ENCODE measurements at places on chromosomes 5 and 9. TPM values are rescaled to one million over a fixed set of nuclear protein-coding genes. Genes with fewer than 3 reads are reported as not detected.

Gene AGXT2
- not detected for total RNA-seq

Gene SPOCK1
- 11.5 TPM for total RNA-seq

Gene LRRC8A
- 49.5 TPM for total RNA-seq

Gene ADAMTSL1
- total RNA-seq: 123 TPM

Gene PHF24
- total RNA-seq: under 0.01 TPM

Gene IRX4
- 0.16 TPM for total RNA-seq

Gene MYORG
- total RNA-seq: 1.1 TPM

Gene GOLGA1
- total RNA-seq: 10.4 TPM

Gene GGTA1
- not detected for total RNA-seq

Gene HMMR
- total RNA-seq: 0.65 TPM
